ENCODE measurements at places on chromosomes 11 and 22.

- no peak for DNase-seq
Measured at GRCh38 chr11:116168459-116168787, 604.4 kb downstream of the BUD13 start.

GRCh38 chr11:122337241-122337640, 221.2 kb upstream of the BLID start:
- no peak for DNase-seq

- DNase-seq: no peak
Measured at GRCh38 chr22:25085930-25086901, 113.4 kb upstream of the CRYBB3 start.

DNA sequence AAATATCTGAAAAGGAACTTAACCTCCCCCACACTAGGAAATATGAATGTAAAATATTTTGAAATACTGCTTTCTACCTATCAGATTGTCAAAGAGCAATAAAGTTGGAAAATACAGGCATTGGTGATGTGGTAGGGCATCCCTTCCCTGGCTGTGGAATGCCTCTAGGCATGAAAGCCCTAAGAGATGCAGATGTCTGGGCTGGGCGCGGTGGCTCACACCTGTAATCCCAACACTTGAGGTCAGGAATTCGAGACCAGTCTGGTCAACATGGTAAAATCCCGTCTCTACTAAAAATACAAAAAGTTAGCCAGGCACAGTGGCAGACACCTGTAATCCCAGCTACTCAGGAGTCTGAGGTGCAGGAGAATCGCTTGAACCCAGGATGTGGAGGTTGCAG, 22.0 kb downstream of the ARAP1 start:
- no peak for DNase-seq

DNA sequence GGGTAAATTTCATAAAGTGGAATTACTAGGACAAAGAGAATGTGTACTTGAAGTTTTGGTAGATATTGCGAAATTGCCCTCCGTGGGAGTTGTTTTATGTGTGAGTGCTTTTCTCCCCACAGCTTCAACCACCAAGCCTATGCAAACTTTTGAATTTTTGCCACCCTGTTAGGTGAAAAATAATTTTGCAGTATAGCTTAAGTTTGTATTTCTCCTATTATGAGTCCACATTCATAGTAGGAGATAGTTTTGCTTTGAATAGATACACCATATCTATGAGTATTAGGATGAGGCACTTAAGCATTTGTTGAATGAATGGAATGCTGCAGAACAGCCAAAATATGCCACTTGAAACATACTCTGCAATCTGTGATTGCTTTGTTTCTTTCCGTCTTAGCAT, 43.6 kb downstream of the UVRAG start:
- no peak for DNase-seq

DNA sequence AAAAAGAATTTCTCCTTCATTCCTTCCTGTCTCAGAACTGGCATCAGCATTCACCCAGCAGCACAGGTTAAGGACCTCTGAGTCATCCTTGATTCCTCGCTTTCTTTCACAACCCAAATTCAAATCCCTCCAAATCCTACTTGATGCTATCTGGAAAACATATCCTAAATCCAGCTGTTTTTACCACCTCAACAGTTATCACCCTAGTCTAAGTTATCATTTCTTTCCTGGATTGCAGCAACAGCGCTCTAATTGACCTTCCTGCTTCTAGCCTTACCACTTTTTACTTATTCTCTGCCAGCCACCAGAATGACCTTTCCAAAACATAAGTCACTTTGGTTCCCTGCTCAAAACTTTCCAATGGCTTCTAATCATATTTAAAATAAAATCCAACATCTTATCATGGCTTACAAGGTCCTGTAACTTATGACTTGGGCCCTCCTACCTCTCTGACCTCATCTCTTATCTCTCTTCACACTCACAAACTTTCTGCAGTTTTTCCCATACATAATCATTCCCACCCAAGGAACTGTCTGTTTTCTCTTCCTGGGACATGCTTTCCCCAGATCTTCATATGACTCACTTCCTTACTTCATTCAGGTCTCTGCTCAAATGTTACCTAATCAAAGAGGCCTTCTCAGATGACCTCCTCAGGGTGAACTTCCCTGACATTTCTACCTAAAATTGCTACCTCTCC, 119.4 kb downstream of the TTC28 start:
- no peak for DNase-seq

All from HEK293T (cell line).